ENCODE measurements at places on chromosomes 11 and 22.
A peak's percentile ranks its signal among the peaks of the same experiment; 100 is the strongest.

DNA sequence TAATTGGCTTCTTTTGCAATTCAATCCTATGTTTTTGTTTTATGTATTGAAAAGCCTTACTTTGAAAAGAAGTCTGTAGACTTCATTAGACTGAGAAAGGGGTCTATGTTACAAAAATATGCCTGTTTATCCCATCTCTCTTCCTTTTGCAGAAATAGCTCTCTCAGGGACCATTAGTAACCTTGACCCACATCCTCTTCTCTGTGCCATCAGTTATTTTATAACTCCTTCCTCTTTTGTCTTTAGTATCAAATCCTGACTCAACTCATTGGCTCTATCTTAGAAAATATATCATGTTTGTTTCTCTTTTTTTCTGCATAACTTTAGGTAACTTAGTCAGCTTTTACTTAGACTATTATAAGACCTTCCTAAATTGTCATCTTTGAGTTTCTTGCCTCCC, 20.3 kb downstream of the ZC3H12C start:
- peak; percentile 18 for DNase-seq

- DNase-seq: no peak
These were observed 44.4 kb downstream of the EHF start for GRCh38 chr11:34665077-34665835.

- peak; percentile 61 for DNase-seq
These were observed 682 bp downstream of the PGAP2 start for GRCh38 chr11:3808861-3809623.

- DNase-seq: no peak
These were observed 1.1 kb downstream of the TTLL12 start for GRCh38 chr22:43185860-43186261.

DNA sequence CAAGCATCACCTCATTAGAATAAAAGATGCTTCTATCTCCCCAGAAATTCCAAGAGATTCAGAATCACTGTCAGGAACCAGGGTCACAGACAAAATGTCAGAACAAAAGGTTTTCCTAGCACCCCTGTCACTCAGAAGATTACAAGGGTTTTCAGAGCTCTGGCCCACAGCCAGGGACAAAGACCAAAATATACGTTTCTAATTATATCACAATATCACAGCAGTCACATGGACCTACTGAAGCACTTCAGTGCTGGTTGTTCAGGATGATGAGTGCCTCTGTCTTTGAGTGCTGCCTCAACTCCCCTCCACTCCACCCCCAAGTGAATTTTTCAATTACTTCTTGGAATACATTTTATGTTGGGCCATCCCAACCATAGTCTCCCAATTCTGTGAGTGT, 21.9 kb upstream of the RTL6 start:
- no peak for DNase-seq

DNA sequence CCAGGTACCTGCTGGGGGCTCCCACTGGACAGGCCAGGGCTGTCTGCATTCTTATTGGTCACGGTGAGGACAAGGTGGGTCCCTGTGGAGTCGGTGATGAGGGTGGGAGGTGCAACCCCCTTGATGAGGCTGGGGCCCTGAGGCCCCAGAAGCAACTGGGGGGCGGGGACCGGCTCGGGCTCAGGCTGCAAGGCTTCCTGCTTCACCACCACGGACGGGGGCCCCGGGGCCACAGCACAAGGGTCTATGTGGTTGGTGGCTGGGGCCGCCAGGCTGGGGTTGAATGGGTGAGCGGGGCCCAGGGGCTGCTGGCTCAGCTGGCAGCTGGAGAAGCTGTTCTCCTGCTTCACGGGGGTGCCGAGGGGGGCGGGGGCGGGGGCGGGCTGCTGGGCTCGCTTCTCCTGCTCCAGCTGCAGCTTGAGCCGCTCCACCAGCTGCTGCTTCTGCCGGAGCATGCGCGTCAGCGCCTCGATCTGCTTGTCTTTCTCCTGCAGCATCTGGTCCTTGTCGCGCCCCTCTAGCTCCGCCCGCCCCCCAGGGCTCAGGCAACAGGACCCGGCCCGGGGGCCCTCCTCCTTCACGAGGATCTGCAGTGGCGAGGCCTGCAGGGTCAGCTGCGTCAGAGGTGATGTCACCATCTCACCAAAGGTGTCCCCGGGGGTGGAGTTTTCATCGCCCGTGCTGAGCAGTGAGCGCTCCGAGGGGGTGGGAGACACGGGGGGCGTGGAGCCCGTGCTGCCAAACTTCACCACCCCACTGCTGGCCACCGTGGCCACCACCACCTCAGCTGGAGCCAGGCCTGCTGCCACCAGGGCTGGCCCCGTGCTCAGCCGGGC, 48.2 kb downstream of the SGSM3 start:
- DNase-seq: no peak

DNA sequence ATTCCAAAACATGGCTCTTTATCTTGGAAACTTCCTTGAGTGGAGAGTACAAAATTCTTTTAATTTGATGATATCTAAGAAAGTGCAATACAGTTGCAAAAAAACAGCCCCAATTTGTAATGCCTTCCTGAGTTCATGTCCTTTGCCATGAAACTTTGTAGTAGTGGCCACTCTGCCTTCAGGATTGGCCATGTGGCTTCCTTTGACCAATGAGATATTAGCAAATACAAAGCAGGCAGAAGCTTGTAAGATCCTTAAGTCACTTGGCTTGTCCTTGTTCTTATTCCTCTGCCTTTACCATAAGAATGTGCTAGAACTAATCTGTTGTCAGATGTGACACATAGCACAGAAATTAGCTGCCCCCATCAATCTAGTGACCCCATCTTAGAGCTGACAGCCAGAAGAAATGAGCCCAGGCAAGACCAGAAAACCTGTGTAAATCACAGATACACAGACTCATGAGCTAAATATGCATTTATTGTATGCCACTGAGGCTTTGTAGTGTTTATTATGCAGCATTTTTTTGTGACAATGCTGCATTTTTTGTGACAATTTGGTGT, 29.8 kb upstream of the BLID start:
- no peak for DNase-seq

DNA sequence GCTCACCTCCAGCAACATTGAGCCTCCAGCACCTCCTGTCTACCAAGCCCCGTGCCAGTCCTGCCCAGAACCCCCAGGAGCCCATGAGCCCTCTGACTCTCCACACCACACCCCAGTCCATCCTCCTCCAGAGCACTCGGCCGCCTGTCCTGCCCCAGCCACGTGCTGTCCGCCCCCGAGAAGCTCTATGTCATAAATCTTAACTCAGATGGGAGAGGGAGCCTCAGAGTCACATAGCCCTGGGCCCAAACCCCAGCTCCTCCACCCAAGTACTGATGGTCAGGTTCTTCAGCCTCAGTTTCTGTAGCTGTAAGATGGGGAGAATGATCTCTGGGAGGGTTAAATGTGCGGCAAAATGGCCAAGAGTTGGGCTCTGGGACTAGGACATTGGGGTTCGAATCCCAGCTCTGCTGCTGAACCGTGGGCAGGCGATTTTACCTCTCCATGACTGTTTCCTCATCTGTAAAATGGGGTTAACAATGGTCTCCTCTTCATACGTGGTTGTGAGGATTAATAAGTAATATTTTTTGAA, 27.8 kb downstream of the CYTH4 start:
- DNase-seq: no peak

DNA sequence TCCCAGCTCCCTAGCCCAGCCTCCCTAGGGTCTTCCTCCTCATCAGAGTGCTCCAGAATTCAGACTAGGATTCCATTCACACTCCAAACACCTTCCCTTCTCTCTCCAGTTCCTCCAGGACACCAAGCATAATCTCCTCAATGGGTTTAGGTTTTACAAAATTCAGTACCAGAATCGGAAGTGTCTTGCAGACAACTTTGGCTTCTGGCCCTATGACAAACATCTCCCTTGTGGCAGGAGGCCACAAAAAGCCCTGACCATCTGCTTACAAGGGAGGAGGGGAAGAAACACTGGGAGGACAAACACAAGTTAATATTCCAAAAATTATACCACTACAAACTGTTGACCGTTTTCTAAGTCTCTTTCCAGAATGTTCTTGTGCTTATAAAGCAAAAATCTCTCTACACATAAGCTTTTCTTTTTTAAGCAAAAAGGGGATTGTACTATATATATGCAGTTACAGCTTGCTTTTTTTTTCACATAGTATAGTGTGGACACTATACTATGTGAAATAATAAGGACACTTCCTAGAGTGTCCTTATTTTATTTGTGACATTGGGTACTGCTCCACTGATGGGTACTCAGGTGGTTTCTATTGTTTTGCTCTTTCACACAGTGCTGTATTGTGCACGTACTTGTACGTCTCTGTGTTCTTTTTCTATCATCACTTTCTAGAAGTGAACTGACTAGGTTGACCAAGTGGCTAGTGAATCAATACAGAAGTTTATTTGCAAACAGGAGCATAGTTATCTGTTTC, 78.7 kb downstream of the BDNF start:
- DNase-seq: no peak

- DNase-seq: no peak
These were observed 14.7 kb upstream of the UBQLNL start for GRCh38 chr11:5531053-5531831.

GRCh38 chr11:10622957-10623791, 54.7 kb upstream of the LYVE1 start:
- DNase-seq: peak; percentile 94

- no peak for DNase-seq
These were observed 55.7 kb downstream of the NCAM1 start for GRCh38 chr11:113016905-113017304.

DNA sequence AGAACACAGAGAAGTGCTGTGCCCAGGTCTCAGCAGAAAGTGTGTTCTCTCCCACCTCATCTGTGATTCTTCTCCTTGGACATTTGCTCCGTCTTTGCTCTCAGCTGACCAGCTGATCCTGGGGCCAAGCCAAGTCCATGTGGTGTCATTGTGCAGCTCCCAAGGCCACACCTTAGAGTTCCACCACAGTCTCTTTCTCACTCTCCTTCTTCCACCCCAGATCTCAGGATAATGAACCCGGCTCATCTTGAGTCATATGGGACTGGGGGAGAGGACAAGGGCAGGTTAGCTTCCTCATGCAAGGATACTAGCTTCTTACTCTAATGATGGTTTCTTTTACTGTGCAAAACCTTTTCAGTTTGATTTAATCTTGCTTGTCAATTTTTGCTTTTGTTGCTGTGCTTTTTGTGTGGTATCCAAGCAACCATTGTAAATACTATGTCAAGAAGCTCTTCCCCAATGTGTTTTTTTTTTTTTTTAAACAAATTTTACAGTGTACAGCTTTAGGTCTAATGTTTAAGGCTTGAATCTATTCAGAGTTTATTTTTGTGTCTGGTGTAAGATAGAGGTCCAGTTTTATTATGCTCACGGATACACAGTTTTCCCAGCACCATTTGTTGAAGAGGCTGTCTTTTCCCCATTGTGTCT, 75.0 kb upstream of the OR4B1 start:
- no peak for DNase-seq

GRCh38 chr22:44085743-44086270, 61.7 kb downstream of the PARVB start:
- DNase-seq: peak; percentile 19

GRCh38 chr22:30436196-30436595, 10.6 kb downstream of the MTFP1 start:
- no peak for DNase-seq

- DNase-seq: peak; percentile 88
These were observed 18.8 kb downstream of the P2RY2 start for GRCh38 chr11:73236854-73237253.
